ENCODE measurements at places on chromosomes 6 and 20. TPM values are rescaled to one million over a fixed set of nuclear protein-coding genes. Genes with fewer than 3 reads are reported as not detected.

DNA sequence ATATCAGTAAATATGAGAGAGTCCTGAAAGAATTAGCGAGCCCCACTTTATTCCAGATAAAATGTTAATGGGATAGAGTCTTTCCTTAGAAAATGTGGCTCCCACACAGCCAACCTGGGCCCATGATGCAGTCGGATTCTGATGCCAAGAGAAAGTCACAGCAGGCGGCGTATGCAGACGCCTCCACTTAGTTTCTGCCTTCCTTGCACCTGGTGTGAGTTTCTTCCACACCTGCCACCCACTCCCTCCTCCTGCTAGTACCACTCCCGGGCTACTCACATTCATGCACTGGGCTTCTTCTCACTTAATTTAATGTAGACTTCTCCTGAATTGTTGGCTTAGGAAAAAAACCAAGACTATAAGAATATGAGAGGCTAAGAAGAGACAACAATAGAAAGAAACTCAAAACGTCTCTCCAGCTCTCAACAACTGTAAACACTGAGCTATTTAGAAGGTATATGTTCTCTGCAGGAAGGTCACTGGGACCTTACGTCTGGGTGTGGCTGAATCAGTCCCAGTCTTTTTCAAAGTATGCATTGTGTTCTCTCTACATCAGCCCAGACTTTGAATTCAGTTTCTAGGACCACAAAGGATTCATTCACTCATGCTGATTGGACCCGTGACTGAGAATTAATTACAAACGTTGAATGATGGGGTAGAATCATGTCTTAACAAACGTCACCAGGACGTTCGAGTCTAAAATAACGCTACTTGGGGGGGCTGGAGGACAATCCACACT lies 70.4 kb downstream of the GCNT2 start:
- DNase-seq, result no peak

DNA sequence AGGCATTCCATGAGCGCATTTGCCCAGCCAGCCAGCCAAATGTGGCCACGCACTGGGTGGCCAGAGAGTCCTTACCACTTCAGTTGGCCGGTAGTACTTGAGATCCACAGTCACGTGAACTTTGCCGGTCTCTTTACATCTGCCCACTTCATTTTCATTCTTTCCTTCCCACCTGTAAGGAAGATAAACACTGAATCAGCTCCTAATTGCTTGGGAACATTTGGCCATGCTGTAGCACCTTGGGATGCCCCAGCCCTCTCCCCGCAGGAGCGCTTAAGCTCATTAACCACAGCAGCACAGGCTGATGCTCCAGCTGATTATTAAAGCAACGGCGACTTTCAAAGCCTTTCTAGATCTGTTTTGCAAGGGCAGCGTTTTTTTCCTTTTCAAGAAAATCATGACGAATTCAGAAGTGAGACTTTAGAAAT lies 116.6 kb downstream of the FOXC1 start:
- DNase-seq, result no peak

SYNE1 gene
- 87.7 TPM for total RNA-seq

SPAG4 gene
- total RNA-seq, result 2.8 TPM
